ENCODE measurements at places on chromosomes 16 and 17.

GRCh38 chr17:64551461-64551860 lies 44.7 kb downstream of the CEP95 start:
- DNase-seq: no peak

DNA sequence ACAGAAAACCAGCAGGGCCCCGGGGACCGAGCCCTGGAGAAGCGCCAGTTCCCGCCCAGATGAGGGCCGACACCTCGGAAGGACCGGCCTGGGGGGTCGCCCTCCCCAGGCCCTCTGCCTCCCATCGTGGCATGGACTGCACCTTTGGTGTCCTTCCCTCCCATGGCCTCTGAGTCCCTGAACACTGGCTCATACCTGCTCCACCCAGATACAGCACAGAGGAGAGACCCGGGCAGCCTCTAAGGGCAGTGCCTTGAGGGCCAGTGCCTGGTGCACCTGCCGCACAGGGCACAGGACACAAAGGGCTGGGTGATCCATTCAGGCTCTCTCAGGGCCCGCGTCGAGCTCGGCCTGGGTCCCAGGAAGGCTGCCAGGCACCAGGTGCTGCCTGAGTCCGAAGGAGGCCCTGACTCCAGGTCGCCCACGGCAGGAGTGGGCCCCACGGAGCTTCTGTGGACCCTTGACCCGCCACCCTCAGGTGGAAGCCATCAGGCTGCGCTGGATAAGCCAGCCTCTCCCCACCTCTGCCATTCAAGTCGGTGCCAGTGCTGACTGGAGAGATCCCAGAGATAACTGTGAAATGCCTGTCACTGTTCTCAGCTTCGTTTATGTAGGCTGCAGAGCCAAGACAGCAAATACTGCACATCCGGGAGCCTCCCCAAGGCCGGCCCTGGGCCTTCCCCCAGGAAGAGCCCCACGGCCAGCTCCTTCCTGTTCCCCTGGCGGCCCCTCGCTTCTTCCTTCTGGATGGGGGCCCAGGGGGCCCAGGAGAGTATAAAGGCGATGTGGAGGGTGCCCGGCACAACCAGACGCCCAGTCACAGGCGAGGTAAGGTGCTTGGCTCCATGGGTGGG lies at the start of gene ZG16B:
TSS of gene ZG16B (plus strand) at position 803 of the 854 bp plus-strand sequence. CDS start 139 bp downstream, outside the sequence.
- DNase-seq: no peak

DNA sequence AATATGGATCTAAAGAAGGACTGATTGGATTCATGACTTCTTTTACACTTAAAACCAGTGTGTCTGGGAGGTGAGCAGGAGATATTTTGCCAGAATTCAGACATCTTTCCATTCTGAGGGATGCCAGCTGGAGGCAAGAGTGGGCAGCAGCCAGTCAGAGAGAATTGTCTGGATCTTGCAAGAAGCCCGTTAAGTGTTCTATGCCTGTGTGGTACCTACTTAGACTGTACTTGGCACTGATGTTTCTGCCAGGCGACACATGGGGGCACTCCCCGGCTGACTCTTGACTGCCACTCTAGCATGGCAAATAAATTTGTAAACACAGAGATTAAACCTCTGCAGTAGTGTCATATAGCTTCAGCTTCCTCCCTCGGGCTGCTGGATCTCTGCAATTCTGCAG lies 247.7 kb downstream of the UTP18 start:
- DNase-seq: no peak

DNA sequence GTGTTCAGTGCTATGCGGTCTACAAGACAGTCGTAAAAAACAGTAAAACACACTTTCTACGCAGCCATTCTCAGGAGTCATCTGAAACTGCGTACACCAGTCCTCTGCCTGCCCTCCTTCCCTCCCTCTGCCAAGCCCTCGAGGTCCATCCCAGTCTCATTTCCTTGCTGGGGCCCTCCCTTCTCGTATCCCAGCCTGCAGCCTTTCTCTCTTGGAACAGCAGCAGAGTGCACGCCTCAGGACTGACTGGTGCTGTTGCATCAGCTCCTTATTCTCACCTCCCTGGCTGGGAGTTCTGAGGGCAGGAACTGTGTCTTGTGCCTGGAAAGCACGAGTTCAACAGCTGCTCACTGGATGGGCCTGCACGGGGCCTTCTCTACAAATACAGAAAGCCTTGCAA lies 12.5 kb downstream of the FAHD1 start:
- DNase-seq: no peak

DNA sequence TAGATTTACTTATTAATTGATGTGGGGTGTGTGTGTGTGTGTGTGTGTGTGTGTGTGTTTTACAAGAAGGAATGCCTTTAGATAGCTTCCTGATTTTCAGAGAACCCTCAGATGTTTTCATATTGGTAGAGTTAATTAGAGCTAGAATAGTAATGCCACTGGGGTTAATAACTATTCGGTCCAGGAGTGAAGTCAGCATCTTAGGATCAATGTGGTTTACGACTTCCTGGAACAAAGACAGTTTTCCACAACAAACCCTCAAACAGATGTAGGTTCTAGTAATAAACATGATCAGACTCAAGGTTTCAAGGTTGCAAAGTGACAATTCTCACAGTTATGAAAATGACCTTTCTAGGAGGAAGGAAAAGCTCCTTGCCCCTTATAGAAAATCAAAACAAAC lies 12.2 kb upstream of the SLC52A1 start:
- DNase-seq: no peak

All from HAP-1 (cell line).